GM10248 (cell line): ENCODE measurements at places on chromosomes 4 and X.

DNA sequence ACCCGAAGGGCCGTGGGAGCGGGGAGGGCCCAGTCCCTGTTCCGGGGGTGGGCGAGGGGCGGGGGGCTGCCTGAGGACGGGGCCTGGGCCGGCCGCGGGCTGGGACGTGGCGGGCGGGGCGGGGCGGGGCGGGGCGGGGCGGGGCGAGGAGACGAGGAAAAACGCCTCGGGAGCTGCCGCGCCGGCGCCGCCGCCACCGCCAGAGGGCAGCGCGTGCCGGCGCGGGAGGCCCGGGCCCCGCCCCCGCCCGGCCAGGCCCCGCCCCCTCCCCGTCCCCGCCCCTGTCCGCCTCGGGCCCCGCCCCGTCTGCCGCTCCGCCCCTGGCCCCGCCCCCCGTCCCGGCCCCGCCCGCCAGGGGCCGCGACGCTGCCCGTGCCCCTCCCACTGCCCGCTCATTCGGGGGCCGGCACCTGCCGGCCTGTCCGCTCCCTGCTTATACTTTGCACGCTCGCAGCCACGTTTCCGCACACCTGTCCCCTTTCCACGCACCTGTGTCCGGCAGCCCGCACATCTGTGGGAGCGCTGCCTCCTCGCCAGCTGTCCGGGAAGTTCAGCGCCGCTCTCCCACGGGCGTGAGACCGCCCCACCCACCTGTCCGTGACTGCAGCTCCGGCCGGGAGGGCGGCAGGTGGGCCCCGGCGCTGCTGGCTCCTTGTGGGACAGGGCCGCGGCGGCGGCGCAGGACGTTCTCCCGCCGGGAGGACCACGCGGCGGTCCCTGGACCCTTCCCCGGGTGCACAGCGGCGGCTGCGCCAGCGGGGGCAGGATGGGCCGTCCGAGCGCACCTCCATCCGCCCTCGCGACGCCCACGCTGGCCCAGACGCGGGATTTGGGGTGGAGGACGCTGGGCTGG is 1.7 kb upstream of the FGFRL1 start:
- DNase-seq: peak; percentile 92

GRCh38 chr4:142091691-142092182 is 455.4 kb downstream of the IL15 start:
- DNase-seq: no peak

- peak; percentile 38 for DNase-seq
Observed at GRCh38 chr4:74874753-74875367, 58.1 kb upstream of the PARM1 start.

DNA sequence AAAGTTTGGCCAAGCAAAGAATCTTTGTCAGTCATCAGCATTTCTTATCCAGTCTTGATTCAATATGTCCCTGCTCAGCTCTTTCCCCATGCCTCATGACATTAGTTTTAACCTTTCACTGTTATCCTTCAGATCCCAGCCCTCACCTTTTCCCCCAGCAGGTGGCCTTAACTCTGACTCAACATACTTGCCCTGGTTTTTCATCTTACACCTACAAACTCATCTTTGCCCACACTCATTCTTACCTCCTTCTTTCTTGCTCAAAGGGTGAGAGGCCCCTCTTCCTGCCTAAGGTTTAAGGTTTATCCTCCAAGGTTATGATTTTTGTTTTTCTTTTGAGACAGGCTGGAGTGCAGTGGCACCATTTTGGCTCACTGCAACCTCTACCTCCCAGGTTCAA is 10.6 kb upstream of the ANXA5 start:
- DNase-seq: no peak

- DNase-seq: no peak
Observed at GRCh38 chr4:18722748-18723191, 701.2 kb upstream of the LCORL start.

GRCh38 chr4:127643791-127644190 is 11.0 kb downstream of the INTU start:
- DNase-seq: no peak

DNA sequence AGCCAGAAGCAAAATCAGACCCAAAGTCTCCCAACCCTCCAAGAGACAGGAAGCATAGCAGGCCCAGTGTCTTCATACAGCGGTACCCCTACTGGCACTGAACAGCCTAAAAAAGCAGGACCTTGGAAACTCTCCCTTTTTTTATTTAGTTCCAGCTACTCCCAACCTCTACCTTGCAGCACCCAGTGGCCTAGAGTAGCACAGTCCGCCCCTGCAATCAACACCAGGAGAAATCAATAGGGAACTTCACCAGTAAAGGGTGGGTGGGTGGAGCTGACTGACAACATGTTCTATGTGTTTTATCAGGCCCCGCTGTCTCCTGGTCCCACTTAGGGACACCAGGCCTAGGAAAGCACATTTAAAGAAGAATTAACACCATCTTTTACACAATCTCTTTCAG is 378.5 kb upstream of the CT83 start:
- DNase-seq: no peak

DNA sequence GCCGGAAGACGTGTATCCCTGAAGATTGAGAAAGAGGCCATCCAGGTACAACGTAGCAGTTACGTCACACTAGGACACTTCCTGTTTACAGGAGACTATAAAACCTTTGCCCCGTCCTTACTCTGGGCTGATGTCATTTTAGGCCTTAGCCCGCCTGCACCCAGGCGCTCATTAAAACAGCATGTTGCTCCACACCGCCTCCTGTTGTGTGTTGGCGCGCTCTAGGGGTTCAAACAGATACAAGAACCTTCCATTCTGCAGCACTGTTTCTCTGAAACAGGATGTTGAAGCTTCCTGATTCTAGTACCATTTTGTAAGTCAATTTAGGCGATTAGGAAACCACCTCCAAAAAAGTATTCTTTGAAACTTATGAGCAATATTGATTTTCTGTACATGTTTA is 722.1 kb downstream of the PCDH7 start:
- no peak for DNase-seq

- DNase-seq: no peak
Observed at GRCh38 chr4:959338-960139, 13.8 kb downstream of the DGKQ start.

DNA sequence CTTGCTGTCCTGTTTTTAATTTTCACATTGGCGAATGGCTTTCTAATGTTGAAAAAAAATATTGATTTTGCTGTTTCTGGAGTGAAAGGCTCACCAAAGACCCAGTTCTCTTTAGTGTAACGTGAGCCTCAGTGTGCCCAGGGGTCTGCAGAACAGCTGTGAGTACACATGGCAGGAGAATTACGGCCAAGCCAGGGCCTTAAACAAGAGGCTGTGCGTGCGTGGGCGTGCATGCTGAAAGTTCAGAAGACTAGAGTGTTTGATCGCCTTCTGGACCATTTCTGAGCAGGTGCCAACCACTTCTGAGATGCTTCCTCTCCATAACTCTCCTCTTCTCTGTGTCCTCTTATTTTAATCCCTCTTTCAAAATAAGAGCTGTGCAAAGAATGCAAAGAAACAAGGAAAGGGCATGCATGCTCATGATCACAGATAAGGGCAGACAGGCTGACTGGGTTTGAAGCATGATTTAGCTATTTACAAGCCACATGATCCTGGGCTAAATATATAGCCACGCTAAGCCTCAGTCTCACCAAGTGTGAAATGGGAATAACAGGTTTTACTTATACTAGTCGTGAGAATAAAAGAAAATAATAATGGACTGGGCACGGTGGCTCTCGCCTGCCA is 9.9 kb downstream of the PHEX start:
- no peak for DNase-seq

DNA sequence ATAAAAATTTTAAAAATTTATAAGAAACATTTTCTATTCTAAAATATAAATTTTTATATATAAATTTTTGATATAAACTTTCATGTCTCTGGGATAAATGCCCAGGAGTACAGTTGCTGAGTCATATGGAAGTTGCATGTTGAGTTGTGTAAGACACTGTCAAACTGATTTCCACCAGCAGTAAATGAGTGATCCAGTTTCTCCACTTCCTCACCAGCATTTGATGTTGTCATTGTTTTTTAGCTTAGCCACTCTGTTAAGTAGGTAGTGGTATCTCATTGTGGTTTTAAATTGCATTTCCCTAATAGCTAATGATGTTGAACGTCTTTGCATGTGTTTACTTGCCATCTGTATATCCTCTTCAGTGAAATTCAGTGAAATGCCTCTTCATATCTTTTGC is 66.5 kb downstream of the MAMLD1 start:
- no peak for DNase-seq

- no peak for DNase-seq
Observed at GRCh38 chrX:148722966-148723365, 222.5 kb downstream of the AFF2 start.
